ENCODE measurements at places on chromosomes 16 and 17. TPM values are rescaled to one million over a fixed set of nuclear protein-coding genes. Genes with fewer than 3 reads are reported as not detected.

GFAP gene
- not detected for polyA plus RNA-seq

RUNDC3A gene
- not detected for polyA plus RNA-seq

ST6GALNAC2 gene
- 2.9 TPM for polyA plus RNA-seq

USP6 gene
- 0.05 TPM for polyA plus RNA-seq

ZNF469 gene
- polyA plus RNA-seq: 0.23 TPM

DNA sequence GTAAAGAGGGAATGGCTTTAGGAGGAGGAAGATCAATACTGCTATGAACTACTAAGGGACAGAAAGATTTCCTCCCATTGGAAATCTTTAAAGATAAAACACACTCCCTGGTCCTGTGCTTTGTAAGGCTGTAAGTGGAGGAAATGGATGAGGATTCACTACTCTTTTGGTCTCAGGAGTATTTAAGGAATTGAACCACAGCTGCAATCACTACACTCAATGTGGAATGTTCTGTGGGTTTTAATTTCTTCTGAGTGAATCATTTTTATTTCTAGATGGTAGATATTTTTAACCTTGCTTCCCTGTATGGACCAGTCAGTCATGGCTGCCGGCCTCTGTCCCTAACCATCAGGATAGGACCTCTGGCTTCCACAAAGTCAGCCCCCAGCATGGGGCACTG, 65.6 kb downstream of the SDR42E1 start:
- no peak for DNase-seq

DNA sequence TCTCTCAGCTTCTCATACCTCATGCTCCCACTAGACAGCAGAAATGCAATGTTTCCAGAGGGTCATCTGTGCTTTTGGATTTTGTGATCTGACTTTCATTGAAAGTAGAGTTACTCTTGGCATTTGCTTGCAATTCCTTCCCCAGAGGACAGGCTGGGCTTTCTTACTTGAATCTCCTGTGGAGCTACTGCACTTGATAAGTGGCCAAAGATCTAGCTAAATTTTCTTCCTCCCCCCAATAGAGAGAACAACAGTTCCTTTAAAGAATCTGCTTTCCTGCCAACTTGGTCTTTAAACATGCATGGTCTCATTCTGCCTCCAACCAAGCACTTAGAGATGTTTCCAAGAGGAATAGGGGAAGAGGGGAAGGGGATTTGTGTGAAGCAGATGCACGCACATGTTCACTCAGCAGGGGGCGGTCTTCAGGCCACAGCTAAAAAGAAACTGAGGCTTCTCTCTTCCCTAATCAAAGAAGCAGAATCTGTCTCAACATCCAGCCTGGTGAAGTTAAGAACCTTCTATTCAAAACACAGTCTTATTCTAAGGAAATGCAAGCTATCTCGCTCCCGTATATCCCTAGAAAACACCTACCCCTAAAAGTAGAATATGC, 229.6 kb downstream of the ZFHX3 start:
- no peak for DNase-seq

GRCh38 chr17:40056379-40057015, 2.3 kb upstream of the MED24 start:
- DNase-seq: no peak

DNA sequence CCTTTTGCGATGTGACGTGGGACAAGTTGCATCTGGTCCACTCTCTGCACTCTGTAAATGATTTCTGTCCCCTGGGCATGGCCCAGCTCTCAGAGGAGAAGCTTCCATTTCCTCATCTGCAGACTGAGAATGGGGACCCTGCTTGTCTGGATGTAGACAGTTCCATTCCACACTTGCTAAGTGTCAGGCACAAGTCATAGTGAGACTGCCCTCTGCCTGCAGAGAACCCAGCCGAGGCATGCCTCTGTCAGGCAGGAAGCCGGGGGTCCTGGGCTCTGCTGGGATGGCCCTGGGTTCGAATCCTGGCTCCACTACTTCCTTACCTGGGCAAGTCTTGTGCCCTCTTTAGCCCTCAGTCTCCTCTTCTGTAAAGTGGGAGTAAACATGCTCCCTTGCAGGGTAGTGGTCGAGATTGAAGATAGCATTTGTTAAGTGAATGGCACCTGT, 4.1 kb downstream of the MAP2K3 start:
- no peak for DNase-seq

DNA sequence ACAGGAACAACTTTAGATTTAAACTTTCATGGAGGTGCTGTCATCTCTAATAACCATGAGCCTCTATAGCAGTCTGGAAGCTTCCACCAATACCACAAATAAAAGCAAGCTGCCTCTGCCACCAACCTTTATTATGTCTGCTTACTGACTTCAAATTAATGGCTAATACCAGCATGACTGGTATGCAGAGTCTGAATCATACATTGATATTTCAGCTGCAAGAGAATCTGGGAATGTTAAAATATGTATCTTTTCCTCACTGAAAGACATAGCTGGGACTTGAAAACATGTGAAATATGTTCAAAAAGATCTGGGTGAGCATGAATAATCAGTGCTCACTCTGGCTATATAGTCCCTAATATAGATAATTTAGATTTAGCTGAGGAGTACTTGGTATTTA, 488.6 kb downstream of the CDH8 start:
- DNase-seq: no peak

- no peak for DNase-seq
Observed at GRCh38 chr17:31733326-31733725, 125.7 kb downstream of the COPRS start.

DNA sequence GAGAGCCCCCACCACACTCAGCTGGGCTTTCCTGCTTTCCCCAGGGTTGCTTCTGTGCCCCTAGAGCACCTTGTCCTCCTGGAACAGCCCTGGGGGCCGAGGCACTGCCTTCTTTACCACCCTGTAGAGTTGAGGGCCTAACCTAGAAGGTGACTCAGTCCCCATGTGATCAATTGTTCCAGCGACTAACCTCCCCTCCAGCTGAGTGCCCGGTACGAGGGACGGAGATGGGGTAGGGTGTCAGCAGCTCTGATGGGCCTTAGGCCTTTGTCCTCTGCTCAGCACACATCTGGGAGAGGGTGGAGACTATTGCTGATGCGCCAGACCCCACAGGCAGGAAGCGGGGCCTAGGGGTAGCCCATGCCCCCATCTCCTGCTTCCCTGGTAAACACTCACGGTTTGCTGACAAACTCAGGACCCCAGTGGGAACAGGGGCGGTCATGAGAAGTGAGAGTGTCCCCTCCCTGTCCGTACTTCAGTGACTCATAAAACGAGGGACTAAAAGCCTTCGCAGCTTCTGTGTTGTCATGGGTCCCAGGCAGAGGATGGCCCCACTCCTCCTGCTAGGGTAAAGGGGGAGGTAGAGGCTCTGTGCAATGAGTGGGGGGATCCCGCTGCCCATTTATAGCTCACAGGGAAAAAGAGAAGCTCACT, 33.1 kb downstream of the NECAB2 start:
- no peak for DNase-seq

DNA sequence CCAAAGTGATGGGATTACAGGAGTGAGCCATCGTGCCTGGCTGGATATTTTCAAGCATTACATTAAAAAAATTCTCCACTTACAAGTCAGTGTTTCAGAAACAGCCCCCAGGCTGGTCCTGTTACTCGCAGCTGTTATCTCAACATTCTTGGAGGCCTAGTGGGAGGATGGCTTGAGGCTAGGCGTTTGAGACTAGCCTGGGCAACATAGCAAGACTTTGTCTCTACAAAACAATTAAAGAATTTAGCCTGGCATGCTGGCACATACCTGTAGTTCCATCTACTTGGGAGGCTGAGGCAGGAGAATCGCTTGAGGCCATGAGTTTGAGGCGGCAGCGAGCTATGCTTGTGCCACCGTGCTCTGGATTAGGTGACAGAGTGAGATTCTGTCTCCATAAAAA, 26.5 kb upstream of the SPNS3 start:
- no peak for DNase-seq

GRCh38 chr17:55410722-55411462, 10.7 kb downstream of the MMD start:
- DNase-seq: no peak

DNA sequence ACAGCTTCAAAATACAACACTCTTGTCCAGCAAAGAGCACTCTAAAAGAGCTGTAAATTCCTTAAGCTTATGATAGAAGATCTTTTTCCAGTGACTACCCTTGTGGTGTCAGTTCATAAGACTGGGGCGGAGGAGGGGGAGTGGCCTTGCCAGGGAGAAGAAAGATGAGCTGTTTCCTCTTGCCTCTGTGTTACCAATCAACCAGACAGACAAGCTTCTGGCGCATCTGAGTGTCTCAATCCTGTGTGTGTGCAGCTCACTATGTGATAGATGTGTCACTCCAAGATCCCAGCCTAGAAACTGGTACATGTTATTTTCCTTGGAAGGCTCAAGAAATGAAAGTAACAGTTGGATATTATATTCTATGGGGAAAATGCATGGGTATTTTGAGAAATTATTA, 167.4 kb upstream of the CACNG3 start:
- no peak for DNase-seq

DNA sequence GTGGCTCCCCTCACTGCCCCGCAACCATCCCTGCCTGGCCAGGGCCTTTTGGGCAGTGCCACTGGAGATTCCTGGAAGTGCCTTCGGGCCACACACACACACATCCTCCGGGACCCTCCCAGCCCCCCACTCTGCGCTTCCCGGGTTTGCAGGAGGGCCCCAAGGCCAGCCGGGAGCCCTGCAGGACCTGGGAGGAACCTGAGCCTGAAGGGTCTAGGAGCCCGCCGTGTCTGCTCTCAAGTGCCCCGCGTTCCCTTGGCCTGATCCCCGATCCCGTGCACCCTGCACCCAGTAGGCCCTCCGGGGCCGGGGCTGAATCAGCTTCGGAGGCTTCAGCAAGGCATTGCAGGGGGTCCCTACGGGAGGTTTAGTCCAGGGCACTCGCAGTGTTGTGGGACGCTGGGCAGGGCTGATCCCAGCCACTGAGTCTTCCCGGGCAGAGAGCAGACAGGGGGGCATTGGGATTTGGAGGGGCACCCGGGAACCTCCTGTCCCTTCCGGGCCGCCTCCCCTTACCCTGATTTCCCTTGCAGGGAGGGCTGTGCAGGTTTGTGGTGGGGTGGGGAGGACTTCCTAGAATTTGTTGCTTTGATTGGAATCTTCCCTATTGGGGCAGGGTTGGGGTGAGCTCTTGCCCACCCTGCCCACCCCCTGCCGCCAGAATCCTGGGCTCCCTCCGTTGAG, 36.9 kb downstream of the TMEM235 start:
- no peak for DNase-seq

GRCh38 chr16:29745121-29745852, 503 bp downstream of the C16orf54 start:
- DNase-seq: peak; percentile 76

DNA sequence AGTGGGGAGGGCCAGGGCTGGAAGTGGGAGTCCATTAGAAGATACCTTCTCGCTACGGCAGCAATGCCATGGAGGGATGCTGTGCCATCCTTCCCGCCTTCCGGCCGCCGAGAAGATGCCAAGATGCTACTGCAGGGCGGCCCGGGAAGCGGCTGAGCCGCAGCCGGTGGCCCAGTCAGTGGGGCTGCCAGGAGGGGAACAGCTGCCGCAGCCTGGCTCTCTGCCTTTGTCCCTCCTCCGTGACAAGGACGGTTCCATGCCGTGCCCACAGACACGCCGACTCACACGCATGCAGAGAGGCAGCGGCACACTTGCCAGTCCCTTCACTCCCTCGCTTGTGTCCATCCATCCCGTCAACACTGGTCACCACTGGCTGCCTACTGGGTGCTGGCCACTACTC, 20.2 kb upstream of the NCBP3 start:
- DNase-seq: no peak

DNA sequence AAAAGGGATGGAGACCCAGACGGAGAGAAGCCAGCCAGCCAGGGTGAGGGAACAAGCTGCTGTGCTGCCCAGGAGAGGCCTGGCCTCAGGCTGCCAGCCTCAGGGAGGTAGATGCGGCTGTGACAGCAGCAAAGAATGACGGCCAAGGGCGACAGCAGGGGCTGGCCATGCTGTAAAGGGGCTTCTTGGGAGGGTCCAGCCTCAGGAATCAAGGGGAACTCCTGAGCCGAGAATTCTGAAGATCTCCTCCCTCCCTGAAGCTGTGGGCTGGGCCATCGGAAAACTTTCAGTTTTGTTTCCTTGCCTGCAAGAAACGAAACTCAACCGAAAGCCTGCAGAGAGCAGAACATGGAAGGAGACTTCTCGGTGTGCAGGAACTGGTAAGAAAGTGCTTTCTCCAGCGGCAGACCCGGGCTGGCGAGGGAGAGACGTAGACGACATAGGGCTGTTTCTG, at the start of gene XAF1:
XAF1 (plus strand) TSS at position 316 of the 454 bp plus-strand sequence; CDS start at position 349, 33 bp downstream.
- DNase-seq: peak; percentile 51

DNA sequence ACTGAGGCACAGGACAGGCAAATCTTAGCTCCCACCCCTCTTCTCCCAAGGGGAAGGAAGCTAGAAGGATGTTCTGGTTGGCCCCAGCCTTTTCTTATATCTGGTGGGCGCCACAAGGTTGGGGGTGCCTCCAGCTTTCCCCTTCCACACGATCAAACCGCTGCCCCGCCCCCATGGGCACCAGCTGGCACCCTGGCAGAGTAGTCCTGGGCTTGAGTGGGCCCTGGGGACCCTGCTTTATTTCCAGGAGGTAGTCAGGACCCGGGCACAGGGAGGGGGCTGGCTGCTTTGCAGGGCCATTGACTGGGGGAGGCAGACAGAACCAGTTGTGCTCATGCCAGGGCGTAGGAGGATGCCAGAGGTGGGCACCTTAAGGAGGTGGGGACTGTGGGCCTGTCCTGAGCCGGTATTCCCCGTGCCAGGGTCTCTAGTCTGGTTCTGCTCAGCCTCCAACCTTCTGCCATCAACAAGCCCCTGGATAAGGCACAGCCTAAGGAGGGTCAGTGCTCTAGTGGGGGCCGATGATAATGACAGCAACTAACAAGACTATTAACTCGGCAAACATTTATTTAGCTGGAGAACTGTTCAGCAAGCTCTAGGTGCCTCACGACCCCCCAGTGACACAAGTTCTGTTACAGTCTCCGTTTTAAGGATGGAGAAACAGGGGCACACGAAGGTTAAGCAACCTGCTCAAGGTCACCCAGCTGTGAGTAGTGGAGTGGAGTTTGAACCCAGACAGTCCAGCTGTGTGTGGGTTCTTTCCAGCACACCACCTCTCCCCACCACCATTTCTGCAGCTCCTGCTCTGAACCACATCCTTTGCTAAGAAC, 7.6 kb upstream of the PPP1R1B start:
- no peak for DNase-seq

Data from CD8-positive, alpha-beta memory T cell (primary cell).